ENCODE measurements at places on chromosomes 3 and 15.
A peak's percentile ranks its signal among the peaks of the same experiment; 100 is the strongest.

DNA sequence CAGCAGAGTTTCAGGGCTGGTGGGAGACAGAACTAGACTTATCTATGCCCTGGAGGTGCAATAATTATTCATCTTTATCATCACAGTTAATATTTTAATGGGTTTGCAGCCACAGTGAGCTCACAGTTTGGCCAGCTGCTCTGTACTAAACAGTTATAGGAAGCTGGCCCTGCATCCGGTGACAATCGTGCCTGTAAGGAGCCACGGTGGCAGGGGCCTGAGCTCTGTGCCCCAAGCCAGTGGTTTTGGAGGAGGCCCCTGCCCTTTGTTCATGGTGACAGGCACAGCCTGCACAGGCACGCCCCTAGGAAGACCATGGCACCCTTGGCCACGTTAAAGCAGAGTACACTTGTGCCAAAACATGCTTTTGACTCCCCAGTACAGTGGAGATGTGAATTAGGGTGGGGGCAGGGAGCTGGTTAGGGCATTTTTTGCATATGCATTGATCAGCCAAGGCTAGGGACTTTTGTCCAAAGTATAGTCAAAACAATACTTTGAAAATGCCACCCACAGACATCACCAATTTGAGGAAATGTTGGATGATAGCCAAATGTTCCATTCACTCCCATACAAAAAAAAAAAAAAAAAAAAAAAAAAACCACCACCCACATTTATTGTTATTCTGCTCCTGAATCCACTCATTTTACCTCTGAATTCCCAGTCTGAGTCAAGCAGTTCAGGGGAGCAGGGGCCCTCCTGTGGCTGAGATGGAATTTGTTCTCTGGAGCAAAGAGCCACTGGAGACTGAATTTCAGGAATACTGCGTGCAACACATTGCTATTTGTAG, 3.4 kb upstream of the RFTN1 start:
- no peak for ATAC-seq

DNA sequence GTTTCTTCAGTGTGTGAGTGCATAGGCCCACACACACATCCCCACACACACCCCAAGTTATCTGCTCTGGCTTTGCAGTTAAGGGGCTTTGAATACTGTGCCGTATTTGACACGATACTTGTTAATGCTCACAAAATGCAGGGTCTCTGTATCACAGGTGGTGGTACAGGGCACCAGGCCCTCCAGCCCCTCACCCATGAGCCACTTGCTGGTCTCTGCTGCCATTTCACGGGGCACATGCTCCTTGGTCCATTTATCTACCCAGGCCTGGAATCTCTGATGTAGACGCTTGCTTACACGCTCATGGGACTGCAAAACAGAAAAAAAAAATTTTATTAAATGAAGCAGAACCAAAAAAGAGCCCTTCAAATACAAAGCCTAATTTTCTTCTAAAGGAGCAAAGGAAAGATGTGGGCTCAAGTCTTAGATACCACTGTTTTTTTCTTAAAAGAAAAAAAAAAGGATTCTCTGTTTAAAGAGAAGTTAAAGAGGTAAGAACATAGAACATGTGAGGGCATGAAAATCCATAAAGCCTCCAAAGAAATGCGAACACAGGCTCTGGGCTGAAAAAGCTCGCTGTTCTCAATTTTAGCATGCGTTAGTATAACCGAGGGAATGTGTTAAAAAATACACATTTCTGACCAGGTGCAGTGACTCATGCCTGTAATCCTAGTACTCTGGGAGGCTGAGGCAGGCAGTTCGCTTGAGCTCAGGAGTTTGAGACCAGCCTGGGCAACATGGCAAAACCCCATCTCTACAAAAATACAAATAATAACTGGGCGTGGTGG, 3.7 kb upstream of the MAN2C1 start:
- no peak for ATAC-seq

DNA sequence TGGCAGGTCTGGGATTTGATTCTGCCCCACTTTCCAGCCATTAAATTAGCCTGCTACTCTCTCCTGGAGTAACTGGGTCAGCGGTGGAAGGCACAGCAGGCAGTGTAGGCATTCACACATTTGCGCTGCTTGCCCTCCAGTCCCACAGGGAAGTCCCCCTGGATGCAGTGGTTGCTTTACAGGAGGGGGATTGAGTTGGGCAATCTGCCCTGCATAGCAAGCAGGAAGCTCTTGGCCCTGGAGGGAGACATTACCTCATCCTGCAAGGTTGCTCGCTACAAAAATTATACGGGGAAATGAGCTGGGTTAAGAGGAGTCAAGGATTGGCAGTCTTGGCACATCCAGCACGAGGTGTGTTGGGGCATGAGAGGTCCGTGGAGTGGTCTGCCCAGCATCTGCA, 14.8 kb downstream of the MCM2 start:
- no peak for ATAC-seq

DNA sequence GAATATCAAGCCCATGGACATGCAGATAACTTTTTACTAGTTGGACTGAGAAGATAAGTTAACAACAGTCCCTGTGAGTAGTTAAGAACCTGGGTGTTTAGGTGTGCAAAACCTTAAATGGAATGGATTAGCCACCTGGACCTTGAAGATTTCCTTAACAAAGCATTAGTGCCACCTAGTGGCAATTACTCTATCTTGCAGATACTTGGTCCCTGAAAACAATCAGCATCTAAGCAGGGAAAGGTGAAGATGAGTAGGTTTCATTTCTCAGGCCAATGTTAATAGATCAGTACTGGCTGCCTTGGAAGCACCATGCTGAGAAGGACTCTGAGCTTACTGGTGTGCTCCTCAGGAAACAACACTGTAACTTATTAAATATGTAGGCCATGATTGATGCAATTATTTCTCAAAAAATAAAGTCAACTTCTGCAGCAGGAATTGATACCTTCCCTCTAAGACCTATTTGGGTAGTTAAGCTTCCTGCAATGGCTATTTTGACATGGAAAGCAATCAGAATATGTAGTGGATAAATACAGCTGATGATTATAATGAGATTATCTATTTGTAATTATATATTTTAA, 329.4 kb downstream of the TBC1D5 start:
- peak; percentile 48 for ATAC-seq

- no peak for ATAC-seq
Measured at GRCh38 chr15:87764461-87765240, 491.9 kb downstream of the NTRK3 start.

DNA sequence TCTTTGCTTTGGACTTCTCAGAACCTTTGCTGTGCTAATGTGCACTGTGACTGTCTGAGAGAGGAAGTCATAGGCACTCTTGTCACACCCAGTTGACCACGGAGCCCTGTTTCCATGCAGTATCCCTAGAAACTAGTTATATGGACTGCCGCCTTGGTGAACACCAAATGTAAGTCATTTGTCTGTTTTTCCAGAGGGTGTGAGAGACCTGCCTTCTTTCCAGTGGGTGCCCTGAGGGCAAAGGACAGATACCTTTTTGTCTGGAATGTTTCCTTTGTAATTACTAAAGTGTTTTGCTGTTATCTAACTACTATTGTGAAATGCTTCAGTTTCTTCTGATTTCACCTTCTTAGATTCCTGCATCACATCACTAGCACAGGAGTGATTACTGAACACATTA, 91.8 kb downstream of the LARS2 start:
- no peak for ATAC-seq

DNA sequence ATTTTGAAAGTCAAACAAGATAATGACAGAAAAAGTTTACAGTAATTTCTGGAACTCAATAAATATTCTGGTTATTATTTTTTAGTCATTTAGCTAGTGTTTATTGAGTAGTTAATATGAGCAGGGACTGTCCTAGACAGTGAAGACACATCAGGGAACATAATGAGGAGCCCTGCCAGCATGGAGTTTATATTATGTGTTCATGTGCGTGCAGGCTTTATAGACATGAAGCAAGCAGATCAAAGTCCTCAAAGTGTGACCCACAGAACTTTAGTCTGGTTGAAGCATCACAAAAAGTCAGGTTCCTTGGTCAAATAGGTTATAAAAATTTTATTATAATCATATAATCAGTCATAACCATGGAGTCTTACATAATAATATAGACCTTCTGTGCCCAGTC, 289.3 kb downstream of the CLSTN2 start:
- no peak for ATAC-seq

GRCh38 chr15:63060699-63061098, 18.2 kb downstream of the TPM1 start:
- no peak for ATAC-seq

DNA sequence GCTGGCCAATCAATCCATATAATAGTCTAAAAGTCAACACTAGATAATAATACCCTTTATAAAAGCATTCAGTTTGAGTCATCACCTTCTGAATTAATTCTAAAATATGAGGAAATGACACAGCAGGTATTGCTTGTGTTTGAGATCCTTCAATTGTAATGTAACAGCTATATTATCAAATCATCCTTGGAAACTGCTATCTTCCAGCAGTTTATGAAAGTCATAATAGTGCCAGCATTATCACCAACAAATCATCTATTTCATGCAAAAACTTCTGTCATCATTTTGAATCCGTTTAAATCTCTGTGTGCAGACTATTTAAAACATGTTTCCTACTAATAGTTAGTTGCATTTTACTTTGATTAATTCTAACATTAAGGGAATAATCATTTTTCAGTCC, 468.7 kb downstream of the CADM2 start:
- no peak for ATAC-seq

All from activated CD4-positive, CD25-positive, alpha-beta regulatory T cell treated with anti-CD3 and anti-CD28 coated beads, Interleukin-2, amount 50 U/mL, for 24 hours (primary cell).